ACHN (cell line): ENCODE measurements at places on chromosomes 2 and 18.

GRCh38 chr18:55430026-55430425, 158.0 kb downstream of the TCF4 start:
- no peak for DNase-seq

DNA sequence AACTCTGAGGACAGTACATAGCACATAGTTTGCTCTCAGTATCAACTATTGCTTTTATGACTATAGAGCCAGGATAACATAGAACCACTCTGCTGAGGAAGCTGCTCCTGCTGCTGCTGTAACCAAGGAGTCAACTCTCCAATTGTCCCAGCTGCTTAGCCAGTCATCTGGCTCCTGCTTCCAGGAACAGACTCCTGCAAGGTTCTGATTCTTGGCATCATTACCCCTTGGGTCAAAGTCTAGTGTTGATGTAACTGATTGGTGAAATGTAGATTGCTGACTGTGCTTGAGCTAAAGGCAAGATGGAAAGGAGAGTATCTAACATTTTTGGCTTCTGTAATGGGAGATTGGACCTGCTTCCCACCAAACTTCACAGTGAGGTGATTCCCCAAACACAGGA, 261.9 kb upstream of the FSHR start:
- DNase-seq: no peak

DNA sequence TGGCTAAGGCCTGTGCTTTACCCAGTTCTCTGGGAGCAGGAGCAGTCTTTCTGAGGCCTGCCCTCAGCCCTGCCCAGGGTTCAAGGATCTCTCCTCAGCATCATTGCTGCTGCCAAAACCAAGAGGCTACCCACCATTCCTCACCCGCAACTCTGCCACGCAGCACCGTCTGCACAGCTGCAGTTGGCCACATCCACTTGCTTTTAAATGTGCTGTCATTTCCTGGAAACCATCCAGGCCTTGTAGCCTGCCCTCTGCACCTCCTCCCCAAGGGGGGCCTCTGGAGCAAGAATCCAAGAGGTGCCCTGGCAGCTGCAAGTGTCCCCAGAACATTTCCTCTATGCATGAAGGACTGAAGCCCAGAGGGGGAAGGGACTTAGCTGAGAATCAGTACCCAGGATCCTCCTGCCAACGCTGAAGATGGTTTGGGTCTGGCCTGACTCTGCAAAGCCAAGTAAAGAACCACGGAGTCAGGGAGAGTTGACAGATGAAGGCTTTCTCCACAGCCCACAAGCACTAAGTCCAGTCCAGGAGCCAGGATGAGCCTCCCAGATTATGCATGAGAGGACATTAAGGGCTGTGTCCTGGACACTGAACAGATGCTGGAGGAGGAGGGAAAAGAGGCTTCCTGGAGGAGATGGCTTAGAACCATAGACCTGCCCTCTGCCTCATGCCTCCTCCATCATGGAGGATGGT, 14.9 kb downstream of the EMX1 start:
- peak; percentile 40 for DNase-seq

DNA sequence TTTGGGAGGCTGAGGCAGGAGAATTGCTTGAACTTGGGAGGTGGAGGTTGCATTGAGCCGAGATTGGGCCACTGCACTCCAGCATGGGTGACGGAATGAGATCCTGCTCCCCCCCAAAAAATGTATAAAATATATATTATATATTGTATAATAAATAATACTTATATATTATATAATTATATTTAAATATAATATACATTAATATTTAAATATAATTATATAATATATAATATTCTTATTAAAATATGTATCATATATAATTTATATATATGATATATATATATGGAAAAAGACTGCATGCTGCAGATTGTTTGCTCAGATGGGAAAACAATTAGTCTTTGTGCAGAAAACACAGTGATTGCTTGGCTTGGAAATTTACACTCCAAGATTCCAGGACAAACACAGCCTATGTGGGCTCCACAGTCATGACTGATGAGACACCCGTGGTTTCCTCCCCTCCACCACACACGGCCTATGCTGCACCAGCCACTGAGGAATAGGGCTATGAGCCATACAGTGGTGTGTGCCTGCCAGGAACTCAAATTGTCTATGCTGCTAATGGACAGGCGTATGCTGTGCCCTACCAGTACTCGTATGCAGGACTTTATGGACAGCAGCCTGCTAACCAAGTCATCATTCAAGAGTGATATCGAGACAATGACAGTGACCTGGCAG, 30.0 kb downstream of the PMAIP1 start:
- DNase-seq: no peak

DNA sequence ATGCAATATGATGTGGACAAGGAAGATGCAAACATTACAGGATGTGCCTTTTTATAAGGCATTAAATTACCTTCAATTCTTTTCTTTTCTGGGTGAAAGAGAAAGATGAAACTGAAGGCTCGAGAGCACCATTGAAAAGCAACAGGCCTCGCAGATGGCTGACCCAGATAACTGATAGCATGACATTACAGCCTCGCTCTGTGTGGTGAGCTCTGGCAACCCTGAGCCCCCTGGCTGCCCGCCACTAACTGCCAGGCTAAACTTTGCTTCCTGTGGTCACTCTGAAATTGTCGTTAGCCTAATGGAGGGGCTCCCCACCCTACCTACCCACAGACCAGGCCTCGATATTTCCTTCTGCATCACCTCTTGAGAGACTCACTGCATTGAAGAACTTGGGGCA, 516.8 kb upstream of the FANCL start:
- no peak for DNase-seq

DNA sequence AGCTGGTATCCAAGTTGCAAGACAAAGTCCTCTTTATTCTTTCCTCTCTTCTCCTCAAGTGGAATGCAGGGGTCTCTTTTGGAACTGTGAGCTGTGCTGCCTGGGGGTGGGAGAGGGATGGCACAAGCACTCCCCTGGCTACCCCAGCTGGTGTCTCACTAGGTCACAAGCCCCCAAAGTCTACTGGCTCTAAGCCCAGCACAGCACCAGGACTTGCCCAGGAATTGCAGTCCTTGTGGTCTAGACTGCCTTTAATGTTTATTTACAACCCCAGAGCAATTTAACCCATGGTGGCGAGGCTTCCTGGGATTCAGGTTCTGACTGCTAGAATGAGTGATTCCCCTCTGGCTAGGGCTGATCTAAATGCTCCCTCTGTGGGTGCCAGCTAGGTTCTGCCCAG, 199.0 kb upstream of the STK17B start:
- no peak for DNase-seq

GRCh38 chr2:69946351-69947324, 14.8 kb downstream of the ASPRV1 start:
- DNase-seq: peak; percentile 33

DNA sequence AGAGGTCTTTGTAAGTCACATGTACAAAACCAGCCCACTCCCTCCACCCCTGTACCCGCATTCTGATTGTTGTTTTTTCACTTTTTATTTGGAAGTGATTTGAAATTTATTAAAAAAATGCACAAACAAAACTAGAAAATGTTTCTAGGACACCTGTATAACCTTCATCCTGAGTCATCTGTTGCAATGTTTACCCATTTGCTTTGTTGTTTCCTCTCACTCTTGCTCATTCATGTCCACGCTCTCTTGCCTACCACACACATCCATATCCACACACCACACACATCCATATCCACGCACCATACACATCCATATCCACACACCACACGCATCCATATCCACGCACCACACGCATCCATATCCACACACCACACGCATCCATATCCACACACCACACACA, 18.8 kb downstream of the ZNF407 start:
- no peak for DNase-seq

DNA sequence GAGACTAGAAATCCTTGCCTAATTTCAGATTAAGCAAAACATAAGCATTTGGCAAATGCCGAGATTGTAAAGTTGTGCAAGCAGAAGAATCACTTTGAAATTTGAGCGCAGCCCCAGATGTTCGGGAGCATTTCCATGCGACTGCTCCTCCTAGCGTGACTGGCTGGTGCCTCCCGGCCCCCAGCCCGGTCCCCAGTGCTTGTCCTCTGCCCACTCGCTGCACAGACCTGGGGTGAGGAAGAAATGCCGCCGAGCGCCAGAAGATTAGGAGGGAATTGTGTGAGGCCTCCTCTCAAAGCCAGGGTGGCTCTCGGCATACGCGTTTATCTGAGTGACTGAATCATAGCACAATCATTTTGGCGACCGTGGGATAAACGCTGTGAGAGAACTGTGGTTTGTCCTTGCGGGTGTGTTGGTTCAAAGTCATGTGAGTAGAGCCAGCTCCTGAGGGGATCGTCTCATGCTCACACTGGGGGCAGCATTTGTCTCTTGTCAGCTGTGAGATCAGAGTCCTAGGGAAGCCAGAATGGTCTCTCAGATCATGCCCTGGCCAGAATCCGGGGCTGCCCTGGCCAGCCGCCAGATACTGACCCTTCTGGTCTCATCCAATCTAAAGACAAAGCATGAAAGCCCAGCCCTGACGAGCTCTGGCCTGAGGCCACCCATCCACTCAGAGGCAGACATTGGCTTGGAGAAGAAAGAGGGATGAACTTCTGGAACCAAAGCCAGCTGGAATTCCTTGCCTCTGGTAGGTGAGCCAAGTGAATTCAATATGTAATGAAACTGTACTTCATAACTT, 189.3 kb downstream of the SH3RF3 start:
- no peak for DNase-seq

DNA sequence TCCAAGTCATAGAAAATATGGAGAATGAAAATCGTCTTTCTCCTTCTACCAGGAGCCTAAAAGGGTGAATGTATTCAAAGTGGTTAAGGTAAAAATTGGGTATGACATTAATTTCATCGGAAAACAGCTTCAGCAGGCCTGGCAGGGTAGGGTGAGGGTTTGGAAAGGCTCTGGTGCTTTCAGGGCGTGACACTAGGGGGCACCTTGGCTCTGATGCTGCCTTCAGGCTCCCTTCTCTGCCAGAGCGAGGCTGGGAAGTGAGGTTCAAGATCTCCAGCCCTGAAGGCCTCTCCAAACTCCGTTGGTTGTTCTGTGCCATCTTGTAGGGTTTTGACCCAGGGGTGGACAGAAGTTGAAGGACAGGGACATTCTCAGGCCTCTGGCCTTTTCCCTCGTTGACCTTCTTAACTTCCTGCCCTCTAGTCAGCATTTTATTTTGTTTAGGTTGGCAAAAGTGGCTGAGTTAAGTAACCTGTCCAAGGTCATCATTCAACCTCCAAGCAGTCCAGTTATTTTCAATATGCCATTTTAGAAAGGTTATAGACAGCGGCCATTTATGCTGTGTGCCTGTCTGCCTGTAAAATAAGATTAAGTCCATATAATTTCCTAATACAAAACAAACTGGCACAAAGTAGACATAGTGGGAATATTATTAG, 40.3 kb downstream of the EML6 start:
- peak; percentile 18 for DNase-seq

DNA sequence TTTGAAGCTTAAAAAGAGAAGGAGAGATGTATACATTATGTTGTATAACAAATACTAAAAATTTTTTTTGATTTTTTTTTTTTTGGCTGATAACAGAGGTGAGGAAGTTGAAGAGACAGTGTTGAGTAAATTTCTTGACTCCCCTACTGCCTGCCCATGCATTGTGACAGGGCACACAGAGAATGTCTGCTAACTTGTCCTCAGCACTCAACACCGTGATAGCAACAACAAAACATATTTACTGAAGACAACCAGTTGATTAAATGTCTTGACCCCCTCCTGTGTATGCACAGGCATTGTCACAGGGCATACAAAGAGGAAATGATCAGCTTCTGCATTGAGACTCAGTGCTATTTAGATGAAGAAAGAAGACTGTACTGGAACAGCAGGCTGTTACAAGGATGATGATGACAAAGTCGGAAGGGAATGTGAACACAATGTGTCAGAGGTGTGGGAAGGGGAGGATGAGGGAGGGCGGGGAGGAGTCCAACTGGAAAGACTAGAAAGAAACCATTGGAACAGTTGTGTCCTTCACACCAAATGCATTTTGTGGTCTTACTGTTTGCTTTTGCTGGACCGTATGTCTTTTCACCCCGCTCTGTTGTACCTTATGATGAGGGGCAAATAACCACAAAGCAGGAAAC, 89.5 kb downstream of the CERS6 start:
- DNase-seq: peak; percentile 89

DNA sequence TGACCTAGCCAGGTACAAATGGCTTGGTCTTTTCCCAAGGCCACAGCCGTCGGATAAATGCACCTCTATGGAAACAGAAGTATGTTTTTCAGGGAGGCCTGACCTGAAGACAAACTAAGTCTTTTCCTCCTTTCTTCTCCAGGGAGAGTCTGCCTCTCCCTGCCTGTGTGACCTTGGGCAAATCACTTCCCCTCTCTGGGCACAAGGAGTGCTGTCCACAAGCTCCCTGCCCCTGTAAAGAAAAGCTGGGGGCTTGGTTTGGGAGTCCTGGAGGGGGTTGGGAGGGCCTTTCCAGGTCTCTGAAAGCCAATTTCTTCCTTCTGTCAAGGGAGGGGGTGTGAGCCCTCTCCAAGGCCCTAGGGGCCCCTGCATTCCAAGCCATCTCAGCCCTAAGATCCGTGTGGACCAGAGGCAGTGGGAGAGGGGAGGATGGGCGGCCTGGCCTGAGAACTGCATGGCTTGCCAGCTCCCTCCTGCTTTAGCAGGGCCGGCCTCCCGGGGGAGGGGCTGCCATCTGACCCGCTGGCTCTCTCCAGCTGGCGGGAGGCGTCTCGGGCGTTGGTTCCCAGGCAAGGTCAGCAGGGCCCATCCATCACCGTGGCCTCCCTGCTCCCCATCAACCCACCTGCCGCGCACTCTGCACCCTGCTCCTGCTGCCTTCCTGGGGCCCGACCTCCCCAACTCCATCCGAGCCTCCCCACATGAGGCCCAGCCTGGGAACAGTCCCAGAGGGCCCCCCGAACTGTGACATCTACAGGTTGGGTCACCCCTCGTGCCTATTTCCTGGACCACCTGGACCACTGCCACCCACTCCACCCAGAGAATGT, 61.4 kb downstream of the SMAD7 start:
- no peak for DNase-seq

DNA sequence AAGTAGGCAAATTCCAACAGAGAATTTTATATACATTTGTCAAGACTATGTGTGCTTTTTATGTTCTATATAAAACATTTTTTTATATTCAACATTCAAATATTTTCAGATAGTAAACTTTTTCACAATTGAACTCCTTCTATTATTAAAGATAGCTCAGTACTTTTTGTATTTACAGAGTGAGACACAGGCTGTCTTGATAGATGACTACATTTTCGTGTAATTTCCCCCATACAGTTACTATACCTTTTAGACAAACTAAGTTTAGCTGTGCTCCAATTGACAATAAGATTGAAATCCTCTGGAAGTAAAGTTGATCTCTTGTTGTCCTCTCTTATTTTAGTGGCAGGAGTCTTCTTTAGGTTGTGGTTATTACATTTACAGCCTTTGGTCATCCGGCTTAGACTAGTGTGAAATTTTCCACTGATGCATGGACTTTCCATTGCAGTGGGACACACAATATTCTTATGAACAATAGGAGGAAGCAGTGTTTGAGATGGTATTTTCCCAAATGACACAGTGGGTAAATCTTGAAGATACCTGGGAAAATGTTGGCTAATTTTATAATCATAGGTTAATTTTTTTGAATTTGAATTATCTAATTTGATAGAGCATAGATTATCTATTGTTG, 21.0 kb downstream of the ZSWIM2 start:
- DNase-seq: no peak

GRCh38 chr2:121977326-121977725, 221.9 kb downstream of the TSN start:
- no peak for DNase-seq

- no peak for DNase-seq
Observed at GRCh38 chr2:15471606-15472005, 89.5 kb downstream of the NBAS start.
